ENCODE measurements at places on chromosomes 7 and 10.
A peak's percentile ranks its signal among the peaks of the same experiment; 100 is the strongest.

DNA sequence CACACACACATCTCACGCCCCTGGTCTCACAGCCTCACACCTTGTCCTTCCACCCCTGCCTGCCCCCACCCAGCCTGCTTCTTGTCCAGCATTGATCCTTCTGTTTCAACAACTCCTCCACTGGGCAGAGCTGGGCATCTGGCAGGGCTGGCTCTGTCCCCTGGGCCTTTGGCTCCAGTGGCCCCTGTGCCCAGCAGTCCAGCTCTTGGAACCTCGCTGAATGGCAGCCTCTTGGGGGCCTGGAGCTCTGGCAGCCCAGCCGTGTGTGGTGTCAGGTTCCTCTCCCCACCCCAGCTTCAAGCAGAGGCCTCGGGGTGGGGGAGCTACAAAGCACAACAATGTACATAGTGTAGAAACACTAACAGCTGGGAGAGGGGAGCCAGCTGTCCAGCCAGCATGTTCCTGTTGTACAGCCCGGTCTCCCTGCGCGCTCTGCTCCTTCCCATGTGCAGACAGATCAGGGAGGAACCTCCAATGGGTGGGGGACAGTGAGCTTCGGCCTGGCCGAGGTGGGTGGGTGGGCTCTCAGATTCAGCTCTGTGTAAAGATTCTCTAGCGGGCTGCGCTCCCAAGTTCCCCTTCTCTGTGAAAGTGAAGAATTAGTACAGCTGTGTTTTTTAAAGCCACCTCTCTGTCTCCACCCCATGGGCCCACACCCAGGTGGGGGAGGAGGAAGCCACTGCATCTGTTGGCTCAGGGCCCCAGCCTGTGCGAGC is 19.4 kb downstream of the ZMIZ2 start:
- no peak for DNase-seq

DNA sequence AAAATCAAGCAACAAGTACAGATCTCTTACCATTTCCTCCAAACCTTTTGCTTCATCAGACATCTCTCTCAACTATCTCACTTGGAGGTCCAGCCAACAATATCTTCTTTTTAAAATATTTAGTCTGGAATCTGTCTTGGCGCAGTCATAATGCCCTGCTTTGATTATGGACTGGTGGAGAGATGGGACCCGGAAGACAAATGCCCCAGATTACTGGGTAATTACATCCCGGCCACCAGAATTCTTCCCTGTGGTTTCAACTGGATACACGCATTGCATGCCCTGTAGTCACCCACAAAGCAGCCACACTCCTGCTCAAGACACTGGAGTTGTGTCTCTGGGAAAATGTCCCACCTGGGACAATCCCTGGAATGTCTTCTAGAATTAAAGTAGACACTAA is 65.5 kb downstream of the BPGM start:
- DNase-seq: no peak

GRCh38 chr10:14358886-14359573 is 28.3 kb upstream of the FRMD4A start:
- no peak for DNase-seq

DNA sequence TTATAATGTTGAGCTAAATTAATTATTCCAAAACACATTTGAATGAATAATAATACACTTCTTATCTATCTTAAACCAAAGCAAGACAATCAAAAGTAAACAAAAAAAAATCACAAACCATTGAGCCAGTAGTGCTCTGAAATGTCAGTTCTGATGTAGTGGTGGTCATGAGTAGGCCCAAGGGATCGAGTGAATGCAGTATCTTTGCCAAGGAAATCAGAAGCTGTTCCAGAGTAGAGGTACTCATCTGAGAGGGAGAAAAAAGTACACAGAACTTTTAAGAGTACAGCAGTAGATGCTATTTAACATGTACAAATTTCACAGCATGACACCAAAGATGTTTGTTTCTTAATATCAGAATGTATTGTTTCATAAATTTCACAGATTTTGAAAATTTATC is 121.5 kb downstream of the SEMA3D start:
- DNase-seq: no peak

DNA sequence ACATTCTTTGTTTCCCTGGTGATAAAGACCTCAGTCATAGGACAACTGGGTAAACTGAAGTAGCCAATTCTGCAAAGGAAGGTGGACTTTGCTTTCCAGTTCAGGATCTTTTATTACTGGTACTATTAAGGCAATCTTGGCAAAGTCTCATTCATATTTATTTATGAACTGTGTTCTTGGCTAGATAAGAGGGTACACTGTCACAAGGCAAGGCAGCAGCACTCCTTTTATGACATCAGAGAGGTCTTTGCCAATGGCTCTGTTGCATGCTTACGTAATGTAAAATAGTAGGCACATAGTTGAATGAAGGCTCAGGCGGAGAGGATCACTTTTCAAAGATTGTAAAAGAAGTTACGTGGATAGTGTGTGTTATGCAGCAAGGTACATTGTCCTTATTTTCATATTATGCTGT is 63.7 kb upstream of the PDK4 start:
- DNase-seq: no peak

DNA sequence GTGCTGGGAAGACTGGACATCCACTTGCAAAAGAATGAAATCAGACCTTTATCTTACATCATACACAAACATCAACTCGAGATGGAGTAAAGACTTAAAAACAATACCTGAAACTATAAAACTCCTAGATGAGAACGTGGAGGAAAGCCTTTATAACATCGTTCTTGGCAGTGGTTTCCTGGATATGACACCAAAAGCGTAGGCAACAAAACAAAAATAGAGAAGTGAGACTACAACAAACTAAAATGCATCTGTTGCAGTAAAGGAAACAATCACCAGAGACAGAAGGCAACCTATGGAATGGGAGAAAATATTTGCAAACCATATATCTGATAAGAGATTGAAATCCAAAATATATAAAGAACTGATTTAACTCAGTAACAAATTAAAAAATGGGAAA is 33.3 kb downstream of the CC2D2B start:
- DNase-seq: no peak

DNA sequence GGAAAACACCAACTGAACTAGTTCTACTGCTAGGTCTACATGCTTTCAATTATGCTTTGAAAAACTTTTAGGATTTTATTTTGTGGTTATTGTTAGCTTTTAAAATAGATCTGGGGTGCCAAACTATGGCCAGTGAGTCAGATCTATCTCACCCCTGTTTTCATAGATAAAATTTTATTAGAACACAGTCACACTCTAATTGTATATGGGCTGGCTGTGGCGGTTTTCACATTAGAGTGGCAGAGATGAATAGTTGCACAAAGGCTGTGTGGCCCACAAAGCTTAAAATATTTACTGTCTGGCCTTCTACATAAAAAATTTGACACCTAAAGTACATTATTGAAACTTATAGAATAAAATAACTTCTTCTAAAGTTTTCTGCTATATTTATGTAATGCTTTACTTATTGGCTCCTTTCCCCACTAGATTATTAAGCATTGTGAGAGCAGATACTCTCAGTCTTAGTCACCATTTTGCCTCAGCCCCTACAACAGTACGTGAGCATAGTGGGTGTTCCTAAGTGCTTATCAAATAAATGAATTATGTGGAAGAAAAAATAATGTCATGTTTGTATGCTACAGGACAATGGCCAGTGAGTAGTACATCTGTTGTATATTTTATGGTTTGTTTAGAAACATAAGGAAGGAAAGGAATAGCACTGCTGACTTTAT is 5.4 kb upstream of the SUV39H2 start:
- DNase-seq: no peak

GRCh38 chr7:135434047-135434446 is 75.9 kb downstream of the CNOT4 start:
- DNase-seq: no peak

- peak; percentile 98 for DNase-seq
These were observed 28.2 kb downstream of the PFKP start for GRCh38 chr10:3095373-3096139.

DNA sequence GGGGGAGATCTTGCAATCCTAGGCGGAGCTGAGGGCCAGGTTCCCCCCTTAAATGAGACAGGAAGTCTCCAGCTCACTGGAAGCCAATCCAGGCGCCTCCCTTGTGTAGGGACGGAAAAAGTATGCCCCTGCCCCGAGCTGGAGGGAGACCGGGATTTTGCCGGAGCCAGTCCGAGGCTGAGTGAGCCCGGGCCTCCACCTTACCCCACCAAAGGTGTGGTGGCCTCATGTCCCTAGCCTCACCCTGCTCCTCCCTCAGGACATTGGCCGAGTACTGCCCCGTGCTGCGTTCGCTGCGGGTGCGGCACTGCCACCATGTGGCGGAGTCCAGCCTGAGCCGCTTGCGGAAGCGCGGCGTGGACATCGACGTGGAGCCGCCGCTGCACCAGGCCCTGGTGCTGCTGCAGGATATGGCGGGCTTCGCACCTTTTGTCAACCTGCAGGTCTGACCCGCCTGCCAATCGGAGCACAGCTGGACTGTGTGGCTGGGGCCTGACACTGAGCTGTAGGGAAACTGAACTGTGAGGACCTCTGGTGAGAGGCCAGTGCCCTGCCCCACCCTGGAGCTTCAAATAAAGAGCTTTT is 2.0 kb downstream of the FBXL15 start:
- no peak for DNase-seq

GRCh38 chr10:121058082-121058481 is 206.9 kb downstream of the WDR11 start:
- DNase-seq: no peak

GRCh38 chr10:37478381-37478780 is 353.0 kb downstream of the ANKRD30A start:
- no peak for DNase-seq

- DNase-seq: no peak
These were observed 27.0 kb upstream of the JAZF1 start for GRCh38 chr7:28207486-28208158.

- DNase-seq: no peak
These were observed 5.3 kb downstream of the NRP1 start for GRCh38 chr10:33329178-33329577.

DNA sequence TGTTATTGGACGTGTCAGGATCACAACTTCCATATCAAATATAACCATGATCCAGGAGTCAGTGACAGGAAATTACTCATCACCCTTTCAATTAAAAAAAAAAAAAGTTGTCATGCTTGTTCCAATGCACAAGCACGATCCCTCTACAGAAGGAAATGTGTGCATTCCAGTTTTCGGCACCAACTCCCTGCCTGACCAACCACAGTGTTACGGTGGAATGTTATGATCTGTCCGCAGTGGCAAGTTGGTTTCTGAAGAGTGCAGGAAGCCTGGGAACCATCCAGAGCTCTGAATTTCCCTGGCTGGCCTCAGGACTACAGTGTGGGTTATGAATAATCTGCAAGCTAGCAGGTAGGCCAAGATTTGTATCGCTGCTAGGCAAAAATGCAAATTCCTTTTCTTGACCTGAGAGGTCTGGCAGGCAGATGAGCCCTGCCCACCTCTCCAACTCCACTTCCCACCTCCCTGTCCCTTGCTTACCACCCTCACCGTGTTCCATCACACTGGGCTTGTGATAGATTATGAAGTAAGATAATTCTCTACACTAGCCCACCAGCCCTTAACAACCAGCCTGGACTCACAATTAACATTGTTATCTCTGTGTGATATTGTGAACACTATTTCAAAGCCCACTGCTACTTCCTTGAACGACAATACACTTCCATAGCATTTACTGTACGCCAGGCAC is 20.4 kb downstream of the FRMPD2 start:
- DNase-seq: peak; percentile 19

- no peak for DNase-seq
These were observed 20.7 kb downstream of the SKAP2 start for GRCh38 chr7:26843705-26844104.

GRCh38 chr7:141071855-141072547 is 1.9 kb upstream of the TMEM178B start:
- no peak for DNase-seq

DNA sequence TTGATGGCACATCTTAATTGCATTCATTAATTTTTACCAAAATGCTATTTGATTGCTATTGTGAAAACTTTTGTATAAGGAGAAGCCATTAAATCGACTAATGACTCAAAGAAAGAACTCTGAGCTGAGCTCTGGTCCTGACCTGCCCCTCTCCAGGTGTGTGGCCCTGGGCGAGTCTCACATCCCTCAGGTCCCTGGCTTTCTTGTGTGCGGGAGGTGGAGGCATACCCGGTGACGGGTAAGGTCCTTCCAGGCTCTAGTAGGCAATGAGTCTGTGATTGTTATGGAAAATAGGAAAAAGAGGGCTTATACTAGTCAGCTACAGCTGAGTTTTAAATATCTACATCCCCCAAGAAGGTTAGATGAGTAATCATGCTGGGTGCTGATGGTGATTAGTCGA is 248.1 kb downstream of the GATA3 start:
- DNase-seq: no peak

DNA sequence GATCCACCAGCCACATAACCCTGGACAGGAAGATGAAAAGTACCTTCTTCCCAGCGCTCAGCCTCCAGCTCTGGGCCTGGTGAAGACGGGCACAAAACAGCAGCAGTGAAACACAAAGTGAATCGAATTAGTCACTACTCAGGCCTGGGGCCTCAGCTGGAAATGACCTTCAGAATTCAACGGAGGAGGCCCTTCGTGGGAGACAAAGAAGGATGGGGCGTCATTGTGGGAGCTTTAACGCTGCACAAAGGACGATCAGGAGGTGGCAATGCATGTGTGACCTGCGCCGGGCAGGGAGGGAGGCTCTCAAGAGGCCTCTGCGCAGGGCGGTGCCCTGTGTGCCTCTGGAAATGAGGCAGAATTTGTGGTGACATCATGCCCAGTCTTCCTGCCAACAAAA is 161.9 kb downstream of the DNAJB6 start:
- no peak for DNase-seq

- DNase-seq: no peak
These were observed 3.3 kb downstream of the PPIF start for GRCh38 chr10:79350407-79351154.

DNA sequence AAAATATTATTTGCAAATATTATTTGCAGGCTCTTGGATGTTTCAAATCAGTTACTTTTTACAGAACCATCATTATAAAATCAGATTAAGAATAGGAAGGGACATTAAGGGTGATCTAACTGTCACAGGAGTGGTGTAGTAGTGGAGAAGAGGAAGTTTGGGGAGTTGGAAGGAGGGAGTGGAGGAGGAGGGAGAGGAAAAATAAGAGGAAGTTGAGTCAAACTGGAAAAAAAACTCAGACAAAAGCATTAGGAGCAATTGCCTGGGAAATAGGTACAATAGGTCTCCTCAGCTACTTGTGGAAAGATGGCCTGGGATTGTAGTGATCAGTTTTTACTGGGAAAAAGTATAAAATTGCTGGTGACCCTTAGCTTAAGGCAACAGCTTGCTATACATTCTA is 77.7 kb upstream of the GPR37 start:
- DNase-seq: no peak

DNA sequence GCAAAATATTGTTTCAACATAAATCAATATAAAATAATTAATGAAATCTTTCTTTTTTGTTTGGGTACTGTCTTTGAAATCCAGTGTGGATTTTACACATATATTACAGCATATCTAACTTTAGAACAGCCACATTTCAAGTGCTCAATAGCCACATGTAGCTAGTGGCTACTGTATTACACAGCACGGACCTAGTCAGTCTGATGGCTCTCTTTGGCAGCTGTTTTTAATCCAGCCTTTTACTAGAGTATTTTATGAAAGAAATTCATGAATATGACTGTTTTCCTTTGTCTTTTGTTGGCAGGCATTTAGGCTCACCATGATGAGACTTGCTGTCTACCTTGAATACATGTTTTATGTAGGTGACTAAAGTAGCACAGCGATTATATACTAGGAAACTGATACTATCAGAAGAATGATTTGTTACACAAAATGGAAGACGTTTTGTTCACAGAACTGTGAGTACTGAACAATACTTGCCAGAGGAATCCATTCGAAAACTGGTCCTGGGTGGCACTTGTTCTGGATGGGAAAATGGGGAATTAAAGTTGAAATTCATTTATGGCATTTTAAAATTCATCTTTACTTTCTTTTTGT is 386.7 kb downstream of the PHTF2 start:
- DNase-seq: no peak

All from BJ (cell line).